ENCODE measurements at places on chromosomes 13 and 19.

DNA sequence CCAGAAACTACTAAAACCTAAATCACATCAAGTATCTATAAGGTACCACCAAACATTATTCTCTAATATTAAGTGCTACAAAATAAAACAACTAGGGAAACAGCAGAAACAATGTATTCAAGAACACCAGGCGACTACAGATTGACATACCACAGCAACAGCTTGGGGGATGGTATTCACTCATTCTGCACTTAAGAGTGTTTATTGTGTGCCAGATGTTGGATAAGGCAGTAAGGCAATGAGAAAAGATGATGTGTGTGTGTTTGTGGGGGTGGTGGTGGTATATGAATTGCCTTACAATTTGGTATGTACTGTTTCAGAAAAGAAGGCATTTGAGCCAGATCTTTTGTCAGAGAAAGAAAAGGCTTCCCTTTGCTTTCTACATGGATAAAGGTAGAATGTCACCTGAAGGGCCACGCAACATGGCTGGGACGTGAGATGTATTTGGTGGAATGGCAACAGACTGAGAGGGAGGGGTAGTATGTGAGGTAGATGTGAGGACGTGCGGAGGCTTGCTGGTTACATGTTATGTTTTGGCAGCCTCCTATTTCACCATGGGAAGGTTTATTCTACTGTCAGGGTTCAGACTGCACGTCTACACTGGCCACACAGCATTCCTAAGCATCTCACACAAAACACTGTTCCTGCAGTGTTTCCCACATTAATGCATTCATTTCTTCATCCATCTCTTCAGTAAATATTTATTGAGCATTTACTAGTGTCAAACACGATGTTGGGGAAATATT is 300.7 kb downstream of the KLF12 start:
- H3K36me3 ChIP-seq: no peaks in the 10 kb centered on the region
- no peak overlapping the region for H3K27ac ChIP-seq
- H3K27me3 ChIP-seq: no peaks in the 10 kb centered on the region
- DNase-seq: no peak

- H3K27me3 ChIP-seq: no peaks in the 10 kb centered on the region
- peaks cover 55% of the 10 kb centered on the region for H3K4me1 ChIP-seq
- peak overlapping the region; percentile 28 for H3K4me3 ChIP-seq
- peak overlapping the region; percentile 45 for H3K27ac ChIP-seq
- H3K36me3 ChIP-seq: peaks cover 8% of the 10 kb centered on the region
- no peak for DNase-seq
Observed at GRCh38 chr13:99215184-99215830, 14.7 kb downstream of the UBAC2 start.

- H3K4me1 ChIP-seq: no peaks in the 10 kb centered on the region
- H3K27me3 ChIP-seq: peaks cover 32% of the 10 kb centered on the region
- no peak for DNase-seq
- no peak overlapping the region for H3K27ac ChIP-seq
Observed at GRCh38 chr13:25493931-25494640, 122.3 kb downstream of the ATP8A2 start.

DNA sequence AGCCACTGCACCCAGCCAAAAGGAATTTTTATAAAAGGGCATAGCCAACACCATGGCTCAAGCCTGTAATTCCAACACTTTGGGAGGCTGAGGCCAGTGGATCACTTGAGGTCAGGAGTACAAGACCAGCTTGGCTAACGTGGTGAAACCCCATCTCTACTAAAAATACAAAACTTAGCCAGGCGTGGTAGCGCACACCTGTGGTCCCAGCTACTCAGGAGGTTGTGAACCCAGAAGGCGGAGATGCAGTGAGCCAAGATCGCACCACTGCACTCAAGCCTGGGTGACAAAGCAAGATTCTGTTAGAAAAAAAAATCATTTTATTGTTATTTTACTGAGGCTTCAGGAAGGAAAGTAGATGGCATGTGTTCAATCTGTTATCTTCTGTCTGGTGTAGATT is 31.3 kb upstream of the FOXO1 start:
- no peaks in the 10 kb centered on the region for H3K36me3 ChIP-seq
- no peaks in the 10 kb centered on the region for H3K27me3 ChIP-seq
- no peak overlapping the region for H3K4me3 ChIP-seq
- no peak for DNase-seq

GRCh38 chr19:32349724-32350470 is 4.5 kb downstream of the ZNF507 start:
- peak overlapping the region; percentile 55 for H3K4me3 ChIP-seq
- H3K27me3 ChIP-seq: no peaks in the 10 kb centered on the region
- peaks cover 42% of the 10 kb centered on the region for H3K4me1 ChIP-seq
- DNase-seq: no peak

DNA sequence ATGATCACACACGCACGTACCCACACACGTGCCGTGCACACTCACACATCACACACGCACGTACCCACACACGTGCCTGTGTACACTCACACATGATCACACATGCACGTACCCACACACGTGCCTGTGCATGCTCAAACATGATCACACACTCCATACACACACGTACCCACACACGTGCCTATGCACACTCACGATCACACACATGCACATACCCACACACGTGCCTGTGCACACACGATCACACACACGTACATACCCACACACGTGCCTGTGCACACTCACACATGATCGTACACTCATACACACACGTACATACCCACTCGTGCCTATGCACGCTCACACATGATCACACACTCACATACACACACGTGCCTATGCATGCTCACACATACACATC is 86.8 kb downstream of the RAB20 start:
- peaks cover 9% of the 10 kb centered on the region for H3K27me3 ChIP-seq
- DNase-seq: no peak
- H3K4me3 ChIP-seq: no peak overlapping the region
- peak overlapping the region; percentile 83 for H3K27ac ChIP-seq
- peaks cover 53% of the 10 kb centered on the region for H3K4me1 ChIP-seq

GRCh38 chr19:17576758-17577456 is 21.5 kb downstream of the COLGALT1 start:
- no peak overlapping the region for H3K27ac ChIP-seq
- H3K36me3 ChIP-seq: peaks cover 6% of the 10 kb centered on the region
- H3K27me3 ChIP-seq: no peaks in the 10 kb centered on the region
- no peak for DNase-seq
- H3K4me1 ChIP-seq: peaks cover 27% of the 10 kb centered on the region

- H3K27me3 ChIP-seq: peaks cover 26% of the 10 kb centered on the region
- H3K36me3 ChIP-seq: no peaks in the 10 kb centered on the region
- peaks cover 5% of the 10 kb centered on the region for H3K4me1 ChIP-seq
- DNase-seq: no peak
- H3K27ac ChIP-seq: no peak overlapping the region
Observed at GRCh38 chr19:50670102-50670380, 20.8 kb downstream of the C19orf81 start.

GRCh38 chr19:40610396-40611064 is 9.4 kb downstream of the LTBP4 start:
- peaks cover 80% of the 10 kb centered on the region for H3K4me1 ChIP-seq
- peak; percentile 69 for DNase-seq
- H3K27me3 ChIP-seq: peaks cover 12% of the 10 kb centered on the region
- peak overlapping the region; percentile 89 for H3K27ac ChIP-seq
- H3K4me3 ChIP-seq: peak overlapping the region; percentile 89
- H3K36me3 ChIP-seq: no peaks in the 10 kb centered on the region

GRCh38 chr13:27549406-27549981 is 70.8 kb downstream of the LNX2 start:
- H3K36me3 ChIP-seq: peaks cover 15% of the 10 kb centered on the region
- no peak overlapping the region for H3K4me3 ChIP-seq
- no peaks in the 10 kb centered on the region for H3K27me3 ChIP-seq

DNA sequence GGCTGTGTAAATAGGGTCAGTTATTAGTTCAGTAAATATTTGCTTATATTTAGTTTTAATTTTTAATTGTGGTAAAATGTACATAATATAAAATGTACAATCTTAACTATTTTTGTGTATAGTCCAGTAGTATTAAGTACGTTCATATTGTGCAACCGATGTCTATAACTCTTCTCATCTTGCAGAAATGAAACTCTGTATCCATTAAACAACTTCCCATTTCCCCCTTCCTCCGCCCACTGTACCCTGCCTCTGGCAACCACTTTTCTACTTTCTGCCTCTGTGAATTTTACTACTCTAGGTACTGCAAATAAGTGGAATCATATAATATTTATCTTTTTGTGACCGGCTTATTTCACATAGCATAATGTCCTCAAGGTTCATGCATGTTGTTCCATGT is 24.4 kb downstream of the UBAC2 start:
- peak overlapping the region; percentile 71 for H3K4me3 ChIP-seq
- H3K4me1 ChIP-seq: peaks cover 65% of the 10 kb centered on the region
- no peak overlapping the region for H3K27ac ChIP-seq
- no peaks in the 10 kb centered on the region for H3K27me3 ChIP-seq
- peak; percentile 43 for DNase-seq

DNA sequence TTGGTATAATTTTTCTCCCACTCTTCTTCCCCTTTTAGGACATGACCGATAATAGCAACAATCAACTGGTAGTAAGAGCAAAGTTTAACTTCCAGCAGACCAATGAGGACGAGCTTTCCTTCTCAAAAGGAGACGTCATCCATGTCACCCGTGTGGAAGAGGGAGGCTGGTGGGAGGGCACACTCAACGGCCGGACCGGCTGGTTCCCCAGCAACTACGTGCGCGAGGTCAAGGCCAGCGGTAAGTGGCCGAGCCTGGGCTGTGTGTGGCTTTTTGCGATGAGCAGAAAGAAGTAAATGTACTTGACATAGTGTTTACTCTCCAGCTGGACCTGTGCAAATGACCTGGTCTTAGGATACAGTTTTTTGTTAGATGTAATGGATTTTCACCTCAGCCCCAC is 102.5 kb downstream of the ARHGEF7 start:
- H3K4me3 ChIP-seq: no peak overlapping the region
- no peaks in the 10 kb centered on the region for H3K27me3 ChIP-seq
- DNase-seq: no peak

DNA sequence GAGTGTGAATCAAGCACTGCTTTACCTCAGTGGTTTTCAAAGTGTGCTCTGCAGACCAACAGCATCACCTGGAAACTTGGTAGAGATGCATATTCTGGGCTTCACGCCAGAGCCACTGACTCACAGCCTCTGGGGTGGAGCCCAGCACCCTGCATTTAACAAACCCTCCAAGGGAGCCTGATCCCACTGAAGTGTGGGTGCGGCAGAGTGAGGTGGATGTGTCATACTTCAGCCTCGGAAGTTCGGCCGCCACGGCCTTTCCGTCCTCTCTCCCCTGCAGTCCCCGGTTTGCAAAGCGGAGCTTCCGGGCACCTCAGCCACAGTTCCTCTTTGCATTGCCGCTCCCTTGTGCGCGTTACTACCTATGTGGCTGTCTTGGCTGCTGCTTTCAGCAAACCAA is 33.3 kb upstream of the MICU2 start:
- H3K4me3 ChIP-seq: no peak overlapping the region
- peaks cover 26% of the 10 kb centered on the region for H3K27me3 ChIP-seq
- H3K36me3 ChIP-seq: no peaks in the 10 kb centered on the region
- no peak for DNase-seq
- H3K4me1 ChIP-seq: no peaks in the 10 kb centered on the region
- no peak overlapping the region for H3K27ac ChIP-seq

- peak; percentile 77 for DNase-seq
- peaks cover 26% of the 10 kb centered on the region for H3K4me1 ChIP-seq
- no peaks in the 10 kb centered on the region for H3K27me3 ChIP-seq
- H3K36me3 ChIP-seq: no peaks in the 10 kb centered on the region
Observed at GRCh38 chr19:37902668-37903067, 3.7 kb downstream of the WDR87 start.

- peak overlapping the region; percentile 95 for H3K27ac ChIP-seq
- H3K4me3 ChIP-seq: peak overlapping the region; percentile 91
- no peaks in the 10 kb centered on the region for H3K27me3 ChIP-seq
- DNase-seq: no peak
Observed at GRCh38 chr19:1172353-1173158, 1.5 kb downstream of the SBNO2 start.

- H3K36me3 ChIP-seq: no peaks in the 10 kb centered on the region
- peaks cover 9% of the 10 kb centered on the region for H3K4me1 ChIP-seq
- DNase-seq: peak; percentile 39
- H3K27me3 ChIP-seq: no peaks in the 10 kb centered on the region
- H3K4me3 ChIP-seq: peak overlapping the region; percentile 70
- no peak overlapping the region for H3K27ac ChIP-seq
Observed at GRCh38 chr13:50626101-50626547, 217.4 kb downstream of the DLEU7 start.

- DNase-seq: no peak
- H3K36me3 ChIP-seq: no peaks in the 10 kb centered on the region
- peaks cover 24% of the 10 kb centered on the region for H3K27me3 ChIP-seq
Observed at GRCh38 chr19:10450191-10450852, 30.0 kb downstream of the PDE4A start.

DNA sequence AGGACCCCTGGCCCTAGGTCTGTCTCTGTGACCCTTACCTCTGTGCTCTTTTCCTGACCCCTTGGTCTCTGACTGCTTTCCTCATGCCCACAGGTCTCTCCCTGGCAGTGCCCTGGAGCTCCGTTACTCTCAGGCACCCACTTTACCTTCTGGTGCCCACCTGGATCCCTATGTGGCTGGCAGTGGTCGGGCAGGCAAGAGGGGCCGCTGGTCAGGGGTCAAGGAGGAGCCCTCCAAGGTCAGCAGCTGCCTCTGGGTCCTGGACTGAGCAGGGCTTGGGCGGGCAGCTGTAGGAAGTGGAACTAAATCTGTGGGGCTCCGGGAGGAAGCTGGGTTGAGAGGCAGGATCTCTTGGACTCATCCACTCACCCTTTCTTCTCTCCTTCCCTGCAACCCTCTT is 16.3 kb downstream of the PPFIA3 start:
- no peak for DNase-seq
- H3K4me3 ChIP-seq: peak overlapping the region; percentile 37
- H3K27ac ChIP-seq: no peak overlapping the region
- H3K36me3 ChIP-seq: peaks cover 12% of the 10 kb centered on the region
- H3K27me3 ChIP-seq: peaks cover 40% of the 10 kb centered on the region
- H3K4me1 ChIP-seq: peaks cover 20% of the 10 kb centered on the region

- H3K4me1 ChIP-seq: no peaks in the 10 kb centered on the region
- H3K27ac ChIP-seq: no peak overlapping the region
- no peaks in the 10 kb centered on the region for H3K36me3 ChIP-seq
- H3K4me3 ChIP-seq: no peak overlapping the region
- DNase-seq: no peak
Observed at GRCh38 chr13:73465617-73465971, 406.8 kb downstream of the KLF5 start.

DNA sequence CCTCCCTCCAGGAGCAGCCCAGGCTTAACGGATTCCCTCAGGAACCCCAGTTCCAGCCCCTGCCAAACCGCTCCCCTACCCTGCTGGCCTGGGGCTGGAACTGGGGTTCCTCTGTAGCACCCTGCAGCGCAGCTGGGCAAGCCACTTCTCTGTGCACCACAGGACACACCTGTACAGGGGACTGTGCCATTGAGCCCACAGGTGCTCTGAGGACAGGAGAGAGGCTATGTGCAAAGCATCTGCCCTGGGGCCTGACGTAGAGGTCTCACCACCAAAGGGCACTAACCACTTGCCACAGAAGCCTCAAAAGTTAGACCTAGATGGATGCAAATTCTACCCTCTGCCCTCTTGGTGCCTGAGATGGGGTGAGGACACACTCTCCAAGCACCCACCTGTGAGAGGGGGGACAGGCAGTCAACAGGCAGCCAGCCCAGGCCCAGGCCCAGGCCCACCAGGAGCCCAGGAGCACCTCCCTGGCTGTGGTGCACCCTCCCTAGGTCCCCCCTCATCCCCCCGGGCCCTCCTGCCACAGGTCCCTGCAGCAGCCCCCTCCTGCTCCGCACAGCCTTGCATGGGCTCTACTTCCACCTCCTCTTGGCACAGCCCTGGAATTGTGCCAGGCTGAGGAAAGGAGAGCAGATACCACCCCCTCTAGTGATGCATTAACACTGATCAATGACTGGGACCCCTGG is 27.6 kb upstream of the SLC35E1 start:
- no peak for DNase-seq
- H3K4me1 ChIP-seq: peaks cover 69% of the 10 kb centered on the region
- H3K27ac ChIP-seq: peak overlapping the region; percentile 81
- H3K27me3 ChIP-seq: no peaks in the 10 kb centered on the region
